Left hindlimb (tissue), 1 donor: ENCODE measurements at places on chromosomes 11 and 22.

DNA sequence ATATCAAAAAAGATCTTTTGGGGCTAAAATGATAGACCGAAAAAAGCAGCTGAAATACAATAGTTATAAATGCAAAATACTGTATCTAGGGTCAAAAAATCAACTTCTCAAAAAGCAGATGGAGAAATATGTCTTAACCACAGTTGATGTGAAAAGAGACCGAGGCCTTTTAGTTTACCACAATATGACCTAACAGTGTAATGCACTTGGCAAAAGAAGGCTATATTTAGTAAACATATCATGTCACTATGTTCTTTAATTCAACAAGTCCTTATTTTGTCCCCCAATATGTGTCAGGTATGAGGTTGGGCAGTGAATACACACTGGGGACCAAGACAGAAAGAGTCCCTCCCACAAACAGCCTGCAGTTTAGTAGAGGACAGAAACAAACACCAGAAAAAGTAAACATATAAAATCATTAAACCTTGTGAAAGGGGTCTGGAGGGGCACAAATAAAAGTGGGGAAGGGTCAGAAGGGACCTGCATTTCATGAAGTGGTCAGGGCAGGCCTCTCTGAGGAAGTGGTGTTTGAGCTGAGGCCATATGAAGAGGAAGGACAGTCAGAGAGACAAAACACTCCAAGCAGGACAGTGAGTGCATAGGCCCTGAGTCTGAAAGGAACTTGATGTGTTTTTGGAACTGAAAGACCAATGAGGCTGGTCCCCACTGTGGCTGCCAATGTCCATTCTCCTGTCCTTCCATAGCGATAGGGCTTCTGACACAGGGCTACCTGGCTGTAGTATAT, 53.4 kb downstream of the LIF start:
- DNase-seq, result no peak

DNA sequence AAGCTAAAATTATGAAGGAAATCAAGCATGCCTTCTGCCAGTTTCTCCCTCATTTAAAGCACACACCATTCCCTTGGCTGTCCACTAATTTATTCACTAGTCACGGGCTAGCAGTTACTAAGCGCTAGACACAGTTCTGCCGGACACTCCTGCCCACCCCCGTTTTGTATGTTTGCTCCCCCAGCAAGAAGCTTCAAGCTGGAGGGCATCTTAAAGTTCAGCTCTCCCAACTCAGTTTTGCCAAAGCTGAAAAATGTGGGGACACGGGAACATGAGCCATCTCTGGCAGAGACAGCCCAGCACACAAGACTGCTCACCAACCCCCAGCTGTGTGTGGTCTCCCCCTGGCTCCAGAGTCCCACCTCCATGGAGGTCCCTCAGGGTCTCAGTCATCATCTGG, 263.6 kb downstream of the BRD1 start:
- DNase-seq, result peak; percentile 5

DNA sequence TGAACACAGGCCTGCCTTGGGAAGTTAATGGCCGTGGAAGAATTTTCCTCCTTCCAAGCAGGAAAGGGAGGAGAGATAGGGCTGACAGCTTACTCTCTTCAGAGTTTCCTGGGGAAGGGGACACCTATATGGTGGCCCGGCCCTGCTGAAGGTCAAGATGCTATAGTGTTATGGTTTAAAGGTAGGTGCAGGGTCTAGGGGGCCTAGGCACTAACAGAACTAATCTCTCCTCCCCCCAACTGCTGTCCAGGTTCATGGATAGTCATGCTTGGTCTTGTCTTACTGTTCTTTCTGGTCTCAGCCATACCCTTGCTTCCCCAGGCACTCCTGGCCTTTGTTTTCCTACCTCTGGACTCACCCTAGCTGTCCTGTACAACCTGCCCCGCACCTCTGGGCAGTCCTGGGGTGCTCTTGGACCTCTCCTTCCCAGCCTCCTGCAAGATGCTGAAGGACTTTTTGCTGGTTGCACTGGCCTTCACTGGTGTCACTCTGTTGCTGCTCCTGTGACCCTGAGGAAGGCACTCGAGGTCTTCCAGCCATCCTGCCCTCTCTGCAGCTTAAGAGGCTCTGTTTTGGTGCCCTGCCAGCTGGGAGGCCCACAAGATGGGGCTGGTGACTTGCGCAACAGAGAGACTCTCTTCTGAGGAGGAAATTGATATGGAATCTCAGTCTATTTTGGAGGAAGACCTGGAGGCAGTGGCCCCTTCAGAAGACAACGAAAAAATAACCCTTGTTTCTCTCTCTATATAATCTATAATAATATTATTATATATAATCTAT, 17.9 kb downstream of the SEC14L3 start:
- no peak for DNase-seq

- DNase-seq, result no peak
Observed at GRCh38 chr11:3006505-3007260, 14.6 kb upstream of the NAP1L4 start.

GRCh38 chr11:108491936-108492335, 6.2 kb downstream of the POGLUT3 start:
- DNase-seq, result no peak

DNA sequence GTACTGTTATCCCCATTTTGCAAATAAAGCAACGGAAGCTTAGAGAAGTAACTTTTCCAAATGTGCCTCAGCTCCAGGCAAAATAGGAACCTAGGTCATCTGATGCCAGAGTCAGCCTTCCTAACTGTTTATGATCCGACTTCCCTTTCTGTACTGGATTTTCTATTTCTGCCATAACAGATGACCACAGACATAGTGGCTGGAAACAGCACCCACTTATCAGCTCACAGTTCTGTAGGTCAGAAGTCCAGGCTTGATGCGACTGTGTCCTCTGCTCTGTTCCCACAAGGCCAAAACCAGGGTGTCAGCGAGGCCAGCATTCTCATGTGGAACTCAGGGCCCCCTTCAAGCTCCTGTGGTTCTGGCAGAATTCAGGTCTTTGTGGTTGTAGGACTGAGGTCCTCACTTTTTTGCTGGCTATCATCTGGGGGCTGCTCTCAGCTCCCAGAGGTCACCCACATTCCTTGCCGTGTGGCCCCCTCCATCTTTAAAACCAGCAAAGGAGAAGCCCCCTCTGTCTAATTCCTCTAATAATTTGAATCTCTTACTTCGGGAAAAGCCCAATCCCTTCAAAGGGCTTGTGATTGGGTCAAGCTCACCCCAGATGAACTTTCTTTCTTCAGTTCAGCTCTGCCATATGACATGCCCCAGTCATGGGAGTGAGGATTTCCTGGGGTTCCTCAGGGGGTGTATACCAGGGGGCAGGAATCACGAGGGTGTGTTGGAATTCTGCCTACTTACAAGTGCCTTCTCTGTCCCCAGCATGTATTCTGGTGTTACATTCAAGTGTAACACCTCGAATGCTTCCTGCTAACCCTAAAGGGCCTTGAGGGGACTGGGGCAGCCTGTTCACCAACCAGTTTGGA, 15.3 kb downstream of the KCNJ5 start:
- no peak for DNase-seq
